ENCODE measurements at places on chromosomes 16 and 17.

DNA sequence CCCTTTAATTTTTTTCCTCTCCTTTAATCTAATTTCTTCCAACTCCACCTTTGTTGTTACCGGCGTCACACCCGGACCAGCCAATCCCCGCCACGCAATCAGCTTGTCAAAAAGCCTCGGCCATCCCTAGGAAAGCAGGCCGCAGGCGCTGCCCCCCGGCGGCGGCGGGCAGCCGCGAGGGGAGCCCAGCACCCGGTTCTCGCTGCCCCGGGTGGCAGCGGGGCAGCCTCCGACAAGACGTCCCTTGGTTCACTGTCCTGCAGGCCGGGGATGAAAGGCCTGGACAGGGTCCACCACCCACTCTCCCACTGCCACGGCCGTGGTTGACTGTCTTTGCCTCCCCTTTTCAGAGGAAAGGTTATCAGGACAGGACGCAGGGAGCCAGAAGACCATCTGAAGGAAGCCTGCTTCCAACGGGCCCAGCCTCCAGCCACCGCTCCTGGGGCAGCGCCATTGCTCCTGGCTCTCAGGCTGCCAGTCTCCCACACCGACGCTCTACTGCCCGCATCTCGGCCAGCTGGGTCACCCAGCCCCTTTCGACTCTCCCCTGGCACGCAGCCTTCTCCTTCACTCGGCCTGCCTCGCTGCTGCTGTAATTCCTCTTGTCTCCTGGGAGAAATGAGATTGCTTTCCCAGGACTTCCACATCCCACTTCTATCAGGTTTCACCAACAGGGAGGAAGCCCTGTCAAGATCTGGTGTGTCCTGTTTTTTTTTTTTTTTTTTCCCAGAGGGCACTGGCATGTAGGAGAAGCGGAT lies 2.8 kb upstream of the UBTF start:
- DNase-seq: peak; percentile 30

- no peak for DNase-seq
Measured at GRCh38 chr17:78623541-78623940, 46.3 kb upstream of the DNAH17 start.

DNA sequence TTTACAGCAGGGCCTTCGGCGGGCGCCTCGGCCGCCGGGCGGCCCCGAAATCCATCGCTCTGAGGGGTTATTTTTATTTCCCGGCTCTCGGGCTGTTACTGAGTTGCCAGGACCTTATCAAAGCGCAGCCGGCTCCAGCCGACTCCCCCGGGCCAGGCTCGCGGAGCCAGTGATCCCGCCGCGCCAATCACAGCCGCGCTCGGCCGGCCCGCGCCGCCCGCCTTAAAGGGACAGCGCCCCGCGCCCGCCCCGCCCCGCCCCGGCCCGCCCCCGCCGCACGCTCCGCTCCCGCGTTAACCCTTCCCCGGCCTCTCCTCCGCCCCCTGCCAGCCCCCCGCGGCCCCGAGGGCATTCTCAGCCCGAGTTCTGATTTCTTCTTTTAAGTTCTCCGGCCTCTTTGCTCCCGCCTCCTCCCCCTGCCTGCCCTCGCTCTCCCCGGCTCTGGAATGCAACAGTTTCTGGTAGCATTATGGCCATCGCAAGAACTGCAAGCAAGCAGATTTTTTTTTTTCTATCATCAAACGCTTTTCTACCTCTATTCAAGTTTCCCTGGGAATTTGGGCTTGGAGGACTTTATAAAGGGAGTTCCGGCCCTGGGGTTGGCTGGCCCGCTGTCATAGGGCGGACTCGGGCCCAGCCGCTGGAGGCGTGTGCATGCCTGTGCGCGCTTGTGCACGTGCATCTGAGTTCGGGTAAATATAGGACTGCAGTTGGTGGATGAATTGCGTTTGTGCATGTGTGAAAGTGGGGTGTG lies at the start of gene AXIN2:
Gene AXIN2, minus strand, starts transcription at position 197 of the 754 bp plus-strand sequence. CDS start 3,028 bp downstream, outside the sequence.
- DNase-seq: peak; percentile 84

DNA sequence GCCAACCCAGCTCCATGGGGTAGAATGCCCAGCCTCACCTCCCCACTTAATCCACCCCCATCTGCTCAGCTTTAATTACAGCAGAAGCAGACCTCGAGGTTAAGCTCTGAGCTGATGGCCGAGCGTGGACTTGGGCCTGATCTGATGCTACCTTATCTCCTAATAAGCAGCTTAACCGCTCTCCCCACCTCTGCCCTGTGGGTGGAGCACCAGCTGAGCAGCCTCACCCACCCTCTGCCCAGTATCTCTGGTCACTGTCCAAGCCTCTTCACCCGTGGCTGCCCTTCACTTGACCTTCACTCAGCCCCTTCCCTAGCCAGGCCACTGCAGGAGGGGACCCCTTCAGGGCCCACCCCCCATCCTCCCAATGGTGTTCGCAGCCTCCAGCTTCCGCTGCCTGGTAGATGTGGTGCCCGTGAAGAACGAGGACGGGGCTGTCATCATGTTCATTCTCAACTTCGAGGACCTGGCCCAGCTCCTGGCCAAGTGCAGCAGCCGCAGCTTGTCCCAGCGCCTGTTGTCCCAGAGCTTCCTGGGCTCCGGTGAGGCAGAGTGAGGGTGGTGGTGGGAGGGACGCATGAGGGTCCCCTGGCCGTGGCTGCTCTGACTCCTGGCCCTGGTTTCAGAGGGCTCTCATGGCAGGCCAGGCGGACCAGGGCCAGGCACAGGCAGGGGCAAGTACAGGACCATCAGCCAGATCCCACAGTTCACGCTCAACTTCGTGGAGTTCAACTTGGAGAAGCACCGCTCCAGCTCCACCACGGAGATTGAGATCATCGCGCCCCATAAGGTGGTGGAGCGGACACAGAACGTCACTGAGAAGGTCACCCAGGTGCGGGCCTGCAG lies 6.8 kb downstream of the KCNH6 start:
- no peak for DNase-seq

- DNase-seq: no peak
Measured at GRCh38 chr17:78654325-78654724, 77.1 kb upstream of the DNAH17 start.

DNA sequence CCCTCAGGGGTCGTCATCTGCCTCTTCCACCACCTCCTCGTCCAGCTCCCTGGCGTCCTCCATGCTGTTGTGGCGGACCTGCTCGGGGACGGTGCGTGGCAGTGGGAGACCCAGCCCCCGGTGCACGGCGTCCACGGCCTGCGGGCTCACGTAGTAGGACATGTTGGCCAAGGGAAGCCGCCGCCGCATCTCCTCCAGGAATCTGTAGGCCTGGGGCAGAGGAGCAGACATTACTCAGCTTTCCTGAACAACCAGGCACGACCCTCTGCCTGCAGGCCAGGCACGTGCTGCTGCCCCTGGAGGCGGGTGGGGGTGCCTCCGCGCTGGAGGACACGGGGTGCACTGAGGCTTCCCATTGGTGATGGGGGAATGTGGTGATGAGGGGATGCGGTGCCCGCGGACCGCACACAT lies 17.8 kb downstream of the TELO2 start:
- no peak for DNase-seq

GRCh38 chr17:65925606-65926307 lies 266.2 kb downstream of the CEP112 start:
- DNase-seq: no peak

DNA sequence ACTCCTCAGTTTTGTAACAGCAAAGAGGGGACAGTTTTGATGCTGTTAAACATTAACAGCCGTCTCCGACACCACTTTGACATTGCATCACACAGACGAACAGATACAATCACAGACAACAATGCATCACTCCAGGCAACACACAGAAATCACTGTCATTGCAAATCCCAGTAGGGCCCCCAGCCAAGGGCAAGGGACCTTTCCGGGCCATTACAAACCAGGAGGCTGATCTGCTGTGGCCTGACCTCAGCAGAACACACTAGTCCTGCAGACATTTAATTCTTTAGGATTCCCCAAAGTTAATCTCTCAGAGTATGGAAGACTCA lies 136.2 kb upstream of the RCVRN start:
- no peak for DNase-seq

DNA sequence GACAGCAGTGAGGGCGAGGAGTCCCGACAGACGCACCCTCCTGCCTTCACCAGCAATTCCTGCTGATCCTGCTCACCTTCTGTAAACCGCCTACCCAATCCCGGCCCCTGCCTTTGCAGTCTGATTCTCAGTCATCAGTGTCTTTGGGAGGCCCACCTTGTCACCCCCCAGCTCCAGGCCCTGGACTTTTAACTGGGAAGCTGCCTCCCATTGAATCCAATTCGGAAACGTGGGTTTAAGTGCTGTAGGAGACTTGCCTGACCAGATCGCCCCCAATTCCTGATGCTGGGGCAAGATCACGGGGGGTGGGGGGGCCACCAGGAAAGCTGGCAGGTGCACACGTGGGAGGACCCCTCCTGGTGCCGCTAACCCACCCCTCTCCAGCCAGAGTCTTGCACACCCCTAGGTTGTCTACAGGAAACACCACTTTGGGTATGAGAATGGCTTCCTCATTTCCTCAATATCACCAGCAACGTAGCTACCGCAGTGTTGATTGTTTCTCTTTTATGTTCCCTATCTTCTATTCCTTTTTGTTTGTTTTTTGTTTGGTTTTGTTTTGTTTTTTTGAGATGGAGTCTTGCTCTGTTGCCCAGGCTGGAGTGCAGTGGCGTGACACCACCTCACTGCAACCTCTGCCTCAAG lies 46.6 kb upstream of the CMIP start:
- DNase-seq: no peak

- DNase-seq: no peak
Measured at GRCh38 chr16:49333259-49333597, 40.4 kb upstream of the C16orf78 start.

GRCh38 chr17:60840456-60840855 lies 162.8 kb downstream of the BCAS3 start:
- no peak for DNase-seq

DNA sequence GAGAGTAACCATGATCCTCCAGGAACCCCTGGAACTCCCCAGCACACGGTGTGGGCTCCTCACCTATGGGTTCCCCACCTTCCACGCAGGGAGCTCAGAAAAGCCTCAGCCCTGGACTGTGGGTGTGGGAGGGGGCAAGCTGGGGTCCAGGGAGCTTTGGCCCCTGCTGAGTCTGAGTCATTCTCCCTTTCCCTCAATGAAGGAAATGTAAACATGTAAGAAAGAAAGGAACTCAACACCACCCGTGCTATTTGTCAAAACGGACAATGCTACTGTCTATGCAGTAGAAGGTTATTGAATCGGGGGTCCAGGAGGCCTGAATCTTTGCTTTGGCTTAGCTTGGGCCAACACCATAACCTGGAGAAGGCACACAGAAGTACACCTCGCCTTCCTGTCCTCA lies 222.8 kb downstream of the PMP22 start:
- no peak for DNase-seq

- no peak for DNase-seq
Measured at GRCh38 chr16:54051821-54052220, 234.8 kb downstream of the IRX3 start.

DNA sequence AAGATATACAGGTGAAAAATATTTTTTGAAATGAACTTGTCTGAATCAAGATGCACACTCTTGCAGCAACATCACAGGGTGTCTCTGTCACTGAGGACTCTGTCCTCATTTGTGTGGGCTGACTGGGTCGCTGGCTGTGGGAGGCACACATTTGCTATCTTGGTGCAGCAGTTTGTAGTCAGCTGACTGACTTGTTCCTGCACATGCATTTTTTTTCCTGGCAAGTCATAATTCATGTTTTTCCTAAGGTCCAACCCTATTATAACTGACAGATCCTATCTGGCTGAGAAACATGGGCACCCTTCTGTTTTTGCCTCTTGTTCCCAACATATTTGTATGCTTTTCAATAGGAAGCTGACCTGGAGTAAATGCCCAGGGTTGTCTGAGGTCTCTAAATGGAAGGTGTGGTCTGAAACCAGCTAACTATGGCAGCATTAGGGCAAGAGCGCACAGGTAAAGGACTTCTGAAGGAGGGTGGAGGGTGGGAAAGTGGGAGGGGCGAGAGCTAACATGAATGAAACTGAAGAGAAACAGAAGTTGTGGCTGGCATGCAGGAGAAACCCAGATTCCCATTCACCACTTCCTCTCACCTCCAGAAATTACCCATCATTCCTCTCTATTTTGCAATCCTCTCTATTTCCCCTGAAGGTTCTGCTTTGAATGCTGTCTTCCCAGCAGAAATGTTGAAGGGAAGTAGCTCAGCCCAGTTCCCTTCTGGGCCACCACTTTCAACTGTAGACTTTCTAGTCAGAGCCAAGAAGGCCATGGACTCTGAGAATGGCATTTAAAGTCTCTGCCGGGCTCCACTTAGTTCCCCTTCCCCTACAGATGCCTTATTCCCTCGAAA lies 166.1 kb downstream of the PRKCA start:
- DNase-seq: no peak

DNA sequence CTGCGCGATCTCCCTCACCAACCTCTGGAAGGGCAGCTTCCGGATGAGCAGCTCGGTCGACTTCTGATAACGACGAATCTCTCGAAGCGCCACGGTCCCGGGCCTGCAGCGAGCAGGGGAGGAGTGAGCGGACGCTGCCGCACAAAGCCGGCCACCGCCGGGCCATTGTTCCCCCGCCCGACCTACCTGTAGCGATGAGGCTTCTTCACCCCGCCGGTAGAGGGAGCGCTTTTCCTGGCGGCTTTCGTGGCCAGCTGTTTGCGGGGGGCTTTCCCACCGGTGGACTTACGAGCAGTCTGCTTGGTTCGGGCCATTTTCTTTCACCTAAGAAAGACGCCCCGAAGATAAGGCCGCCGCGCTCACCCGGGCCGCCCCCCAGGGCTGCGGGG lies 5.8 kb upstream of the UNK start:
- DNase-seq: no peak

DNA sequence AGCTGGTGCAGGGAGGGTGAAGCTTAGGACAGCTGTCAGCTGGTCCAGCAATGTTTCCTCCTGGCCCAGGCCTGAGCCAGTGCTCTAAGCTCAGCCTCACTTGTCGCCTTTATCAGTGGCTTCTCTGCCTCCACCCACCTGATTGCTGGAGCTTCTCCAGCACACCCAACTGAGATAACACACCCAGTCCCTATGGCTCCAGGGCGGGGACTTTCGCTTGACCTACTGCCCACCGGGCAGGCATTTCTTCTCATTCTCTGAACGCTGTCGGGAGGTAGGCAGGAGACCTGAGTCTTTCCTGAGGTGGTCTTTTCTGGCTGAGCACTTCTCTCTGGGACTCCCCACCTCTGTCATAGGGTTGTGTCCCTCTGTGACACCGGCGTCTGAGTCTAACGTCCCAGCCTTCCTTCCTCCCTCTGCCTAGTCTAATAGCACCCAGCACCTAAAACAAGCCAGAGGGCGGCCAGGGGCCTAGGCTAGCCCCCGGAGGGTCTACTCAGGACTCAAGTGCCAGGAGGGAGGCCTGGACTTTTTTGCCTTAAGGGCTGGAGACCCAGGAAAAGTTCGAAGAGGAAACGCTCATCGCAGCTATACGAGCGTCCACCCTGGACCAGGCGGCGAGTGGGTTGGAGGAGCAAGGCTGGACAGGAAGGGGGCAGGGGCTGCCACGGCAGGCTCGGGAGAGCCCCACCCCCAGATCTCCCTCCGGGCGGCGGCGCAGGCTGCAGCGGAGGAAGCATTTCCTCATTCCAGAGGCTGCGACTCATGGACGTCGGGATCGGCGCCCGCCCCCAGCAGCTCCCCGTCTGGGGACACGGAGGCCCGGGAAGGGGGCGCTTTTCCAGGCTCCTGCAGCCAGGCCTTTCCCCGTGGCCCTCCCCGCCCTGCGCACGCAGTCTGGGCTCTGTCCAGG lies 756 bp downstream of the TAX1BP3 start:
- DNase-seq: peak; percentile 7

- no peak for DNase-seq
Measured at GRCh38 chr17:18235743-18236256, 10.4 kb downstream of the LLGL1 start.

- DNase-seq: no peak
Measured at GRCh38 chr17:78547035-78547434, 30.2 kb downstream of the DNAH17 start.

- no peak for DNase-seq
Measured at GRCh38 chr17:80827646-80828643, 163.7 kb upstream of the CHMP6 start.

GRCh38 chr16:75062135-75062975 lies 54.2 kb downstream of the LDHD start:
- DNase-seq: no peak
